Esophagus muscularis mucosa (tissue), 4 donors: ENCODE measurements at places on chromosomes 4 and X. TPM values are rescaled to one million over a fixed set of nuclear protein-coding genes. Genes with fewer than 3 reads are reported as not detected.

- no peak overlapping the region for H3K4me3 ChIP-seq
- no peaks in the 10 kb centered on the region for H3K4me1 ChIP-seq
- no peaks in the 10 kb centered on the region for H3K36me3 ChIP-seq
- no peak for DNase-seq
- H3K27me3 ChIP-seq = no peaks in the 10 kb centered on the region
Measured at GRCh38 chr4:129926936-129927335, 831.0 kb downstream of the C4orf33 start.

DNA sequence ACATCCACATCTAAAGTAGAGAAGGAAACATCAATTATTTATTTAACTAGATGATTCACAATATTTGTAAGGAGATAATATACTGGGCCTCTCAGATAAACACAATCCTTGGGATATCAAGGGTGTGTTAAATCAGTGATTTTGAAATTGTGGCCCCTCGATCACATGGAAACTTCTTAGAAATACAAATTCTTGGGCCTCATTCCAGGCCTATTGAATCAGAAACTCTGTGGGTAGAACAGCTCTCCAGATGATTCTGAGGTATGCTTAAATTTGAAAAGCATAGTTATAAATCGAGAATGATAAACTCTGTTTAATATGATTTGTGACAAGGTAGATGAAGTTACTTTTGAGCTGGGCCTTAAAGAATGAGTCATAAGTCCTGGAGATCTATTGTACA is 64.3 kb upstream of the GPR174 start:
- no peaks in the 10 kb centered on the region for H3K36me3 ChIP-seq
- H3K27ac ChIP-seq = no peak overlapping the region
- H3K4me1 ChIP-seq = no peaks in the 10 kb centered on the region
- no peak for DNase-seq

DNA sequence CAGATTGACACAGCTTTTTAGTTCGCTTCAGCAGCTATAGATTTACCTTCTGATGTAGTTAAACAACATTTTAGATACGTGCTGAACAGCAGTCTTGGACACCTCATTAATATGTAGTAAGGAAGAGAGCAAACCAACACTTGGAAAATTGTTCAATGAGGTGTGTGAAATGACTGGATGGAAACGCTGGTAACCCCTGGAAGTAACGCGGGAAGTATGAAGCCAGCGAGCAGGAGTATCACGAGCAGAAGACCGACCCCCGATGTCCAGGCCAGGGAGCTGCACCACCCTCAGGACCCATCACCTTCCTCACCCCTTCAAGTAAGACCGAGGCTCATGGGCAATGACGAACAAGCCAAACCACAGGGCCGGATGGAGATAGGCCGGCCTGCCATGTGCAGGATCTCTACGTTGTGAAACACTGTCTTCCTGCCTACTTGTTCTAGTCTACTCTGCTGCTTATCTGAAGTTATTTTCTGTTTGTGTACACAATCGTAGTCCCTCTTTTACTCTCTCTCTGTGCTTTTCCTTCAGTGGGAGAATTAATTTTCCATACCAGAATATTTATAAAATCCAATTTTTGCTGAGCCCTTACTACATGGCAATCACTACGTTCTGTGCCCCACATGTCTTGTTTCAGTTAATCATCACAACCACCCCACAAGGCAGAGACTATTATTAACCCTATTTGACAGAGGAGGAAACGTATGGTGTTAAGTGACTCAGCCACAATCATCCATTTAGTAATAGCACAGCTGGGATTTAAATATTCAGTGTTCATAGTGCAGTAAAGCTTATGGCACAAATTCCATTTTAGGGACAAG is 221.7 kb downstream of the APBB2 start:
- H3K36me3 ChIP-seq = no peaks in the 10 kb centered on the region
- no peaks in the 10 kb centered on the region for H3K4me1 ChIP-seq
- no peak overlapping the region for H3K4me3 ChIP-seq
- no peak for DNase-seq
- H3K27me3 ChIP-seq = no peaks in the 10 kb centered on the region

DNA sequence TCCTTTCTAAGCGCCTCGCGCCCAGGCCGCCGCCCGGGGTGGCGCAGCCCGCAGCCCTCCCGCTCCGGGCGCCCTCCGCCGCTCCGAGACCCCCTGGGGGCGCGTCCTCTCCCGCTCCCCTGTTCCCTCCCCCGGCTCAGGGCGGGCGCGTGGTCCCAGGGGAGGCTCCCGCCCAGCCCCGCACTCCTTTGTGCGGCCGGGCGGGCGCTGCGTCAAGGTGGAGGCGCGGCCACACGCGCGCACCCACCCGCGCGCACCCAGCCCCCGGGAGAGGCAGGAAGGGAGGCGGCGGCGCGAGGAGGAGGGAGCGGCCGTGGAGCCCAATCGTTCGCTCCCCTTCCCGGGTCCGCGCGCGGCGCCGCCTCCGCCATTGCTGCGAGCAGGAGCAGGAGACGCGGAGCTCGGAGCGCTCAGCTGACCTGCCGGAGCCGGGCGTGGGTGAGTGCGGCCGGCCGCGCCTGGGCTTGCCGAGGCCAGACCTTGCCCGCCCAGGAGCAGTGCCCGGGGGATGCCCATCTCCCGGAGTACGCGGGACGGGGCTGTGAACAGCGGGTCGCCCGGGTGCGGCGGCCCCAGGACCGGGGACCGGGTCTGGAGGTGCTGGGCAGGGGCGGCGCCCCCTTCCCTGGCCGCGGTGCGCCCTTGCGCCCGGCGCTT is at the start of gene NSG1:
NSG1 (plus strand) TSS at position 367 of the 657 bp plus-strand sequence. CDS start 528 bp downstream, outside the sequence.
- H3K4me1 ChIP-seq = peaks cover 33% of the 10 kb centered on the region
- H3K36me3 ChIP-seq = no peaks in the 10 kb centered on the region
- H3K4me3 ChIP-seq = peak within 1 kb of the TSS; percentile 46
- H3K27me3 ChIP-seq = peaks cover 30% of the 10 kb centered on the region

DNA sequence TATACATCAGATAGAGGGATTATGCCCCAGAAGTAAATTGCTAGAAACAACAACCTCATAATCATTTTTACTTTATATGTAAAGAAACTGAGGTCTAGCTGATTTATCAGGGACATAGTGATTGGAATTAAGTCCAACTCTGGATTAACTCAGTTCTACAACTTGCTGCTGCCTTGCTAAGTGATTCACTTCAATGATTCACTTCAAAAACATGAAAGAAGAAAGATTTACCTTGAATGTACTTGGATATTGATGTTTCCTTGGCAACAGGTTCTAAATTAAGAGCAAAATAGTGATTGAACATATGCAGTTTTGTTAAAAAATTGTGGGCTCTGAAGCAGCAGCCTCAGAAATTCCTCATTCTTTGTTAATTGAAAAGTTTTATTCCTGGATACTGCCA is 99.8 kb upstream of the H2AZ1 start:
- H3K4me3 ChIP-seq = no peak overlapping the region
- H3K36me3 ChIP-seq = no peaks in the 10 kb centered on the region
- no peaks in the 10 kb centered on the region for H3K27me3 ChIP-seq
- no peak overlapping the region for H3K27ac ChIP-seq
- no peaks in the 10 kb centered on the region for H3K4me1 ChIP-seq

GRCh38 chr4:95142932-95143331 is 385.2 kb downstream of the BMPR1B start:
- H3K27me3 ChIP-seq = no peaks in the 10 kb centered on the region
- H3K36me3 ChIP-seq = no peaks in the 10 kb centered on the region
- no peak for DNase-seq
- H3K27ac ChIP-seq = no peak overlapping the region
- no peak overlapping the region for H3K4me3 ChIP-seq

DNA sequence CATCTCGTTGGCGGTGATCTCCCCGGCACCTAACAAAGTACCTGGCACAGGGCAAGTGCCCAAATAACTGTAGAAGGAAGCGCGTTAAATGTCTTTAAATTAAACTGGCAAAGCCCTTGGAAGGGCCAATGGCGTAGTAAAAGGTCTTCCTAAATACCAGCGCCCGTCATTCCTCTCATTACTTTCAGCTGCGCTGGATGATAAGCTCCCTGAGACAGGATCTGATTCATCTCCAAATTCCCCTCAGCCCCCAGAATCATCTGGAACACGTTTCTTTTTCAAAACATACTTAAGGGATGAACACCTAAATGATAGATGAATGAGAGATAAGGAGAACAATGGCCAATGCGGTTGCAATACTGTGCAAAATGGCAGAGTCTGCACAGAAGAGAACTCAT is 95.1 kb downstream of the AFAP1 start:
- H3K4me3 ChIP-seq = no peak overlapping the region
- no peaks in the 10 kb centered on the region for H3K27me3 ChIP-seq

- peak; percentile 78 for DNase-seq
- no peak overlapping the region for H3K27ac ChIP-seq
- H3K4me3 ChIP-seq = no peak overlapping the region
Measured at GRCh38 chr4:38406243-38406642, 257.8 kb upstream of the KLF3 start.

DNA sequence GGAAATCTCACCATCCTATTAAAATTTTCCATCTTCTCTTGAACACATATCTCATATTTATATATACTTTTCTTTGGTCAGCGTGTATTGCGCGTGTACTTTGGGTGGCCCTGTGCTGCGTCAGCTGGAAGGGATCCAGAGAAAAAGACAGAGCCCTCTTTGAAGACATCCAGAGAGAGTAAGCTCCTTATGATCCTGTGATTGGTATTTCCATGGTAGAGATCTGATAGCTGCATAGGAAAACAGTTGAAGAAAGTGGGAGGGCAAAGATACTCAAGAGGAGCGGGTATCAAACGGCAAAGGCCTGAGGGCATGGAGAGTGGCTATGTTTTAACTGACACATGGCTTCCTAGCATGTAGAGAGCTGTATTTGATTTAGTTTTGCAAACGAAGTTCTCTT is 4.4 kb upstream of the HPGD start:
- no peak for DNase-seq
- no peaks in the 10 kb centered on the region for H3K27me3 ChIP-seq
- no peak overlapping the region for H3K27ac ChIP-seq
- no peaks in the 10 kb centered on the region for H3K36me3 ChIP-seq
- H3K4me3 ChIP-seq = no peak overlapping the region
- no peaks in the 10 kb centered on the region for H3K4me1 ChIP-seq

- no peaks in the 10 kb centered on the region for H3K4me1 ChIP-seq
- H3K27ac ChIP-seq = no peak overlapping the region
- no peaks in the 10 kb centered on the region for H3K36me3 ChIP-seq
- H3K27me3 ChIP-seq = no peaks in the 10 kb centered on the region
- DNase-seq = no peak
- no peak overlapping the region for H3K4me3 ChIP-seq
Measured at GRCh38 chr4:37586194-37586593, 100.0 kb downstream of the RELL1 start.

- peaks cover 5% of the 10 kb centered on the region for H3K4me1 ChIP-seq
- no peaks in the 10 kb centered on the region for H3K36me3 ChIP-seq
- H3K4me3 ChIP-seq = no peak overlapping the region
- no peak overlapping the region for H3K27ac ChIP-seq
- no peaks in the 10 kb centered on the region for H3K27me3 ChIP-seq
Measured at GRCh38 chr4:128978985-128979384, 114.4 kb downstream of the SCLT1 start.

DNA sequence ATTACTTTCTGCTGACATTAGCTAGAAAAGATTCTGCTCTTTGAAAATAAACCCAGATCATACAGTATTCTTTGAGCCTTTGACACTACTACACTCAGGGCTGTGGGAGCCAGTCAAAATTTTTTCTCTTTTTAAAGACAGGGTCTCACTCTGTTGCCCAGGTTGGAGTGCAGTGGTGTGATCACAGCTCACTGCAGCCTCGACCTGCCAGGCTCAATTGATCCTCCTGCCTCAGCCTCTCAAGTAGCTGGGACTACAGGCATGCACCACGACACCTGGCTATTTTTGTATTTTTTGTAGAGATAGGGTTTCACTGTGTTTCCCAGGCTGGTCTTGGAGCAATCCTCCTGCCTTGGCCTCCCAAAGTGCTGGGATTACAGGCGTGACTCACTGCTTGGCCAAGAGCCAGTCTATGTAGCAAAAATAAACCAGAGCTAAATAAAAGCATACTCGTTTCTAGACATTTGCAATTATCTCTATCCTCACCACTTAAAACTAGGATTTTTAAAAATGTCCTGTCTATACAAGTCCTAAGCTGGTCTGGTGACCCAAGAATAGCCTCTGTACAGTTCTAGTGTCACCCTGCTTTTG is 43.2 kb downstream of the AKAP4 start:
- H3K27me3 ChIP-seq = no peaks in the 10 kb centered on the region
- H3K4me1 ChIP-seq = no peaks in the 10 kb centered on the region
- H3K27ac ChIP-seq = no peak overlapping the region

GRCh38 chrX:118702741-118703140 is 24.7 kb upstream of the IL13RA1 start:
- no peaks in the 10 kb centered on the region for H3K27me3 ChIP-seq
- no peak overlapping the region for H3K4me3 ChIP-seq
- peaks cover 6% of the 10 kb centered on the region for H3K4me1 ChIP-seq
- no peak for DNase-seq
- H3K27ac ChIP-seq = no peak overlapping the region

DNA sequence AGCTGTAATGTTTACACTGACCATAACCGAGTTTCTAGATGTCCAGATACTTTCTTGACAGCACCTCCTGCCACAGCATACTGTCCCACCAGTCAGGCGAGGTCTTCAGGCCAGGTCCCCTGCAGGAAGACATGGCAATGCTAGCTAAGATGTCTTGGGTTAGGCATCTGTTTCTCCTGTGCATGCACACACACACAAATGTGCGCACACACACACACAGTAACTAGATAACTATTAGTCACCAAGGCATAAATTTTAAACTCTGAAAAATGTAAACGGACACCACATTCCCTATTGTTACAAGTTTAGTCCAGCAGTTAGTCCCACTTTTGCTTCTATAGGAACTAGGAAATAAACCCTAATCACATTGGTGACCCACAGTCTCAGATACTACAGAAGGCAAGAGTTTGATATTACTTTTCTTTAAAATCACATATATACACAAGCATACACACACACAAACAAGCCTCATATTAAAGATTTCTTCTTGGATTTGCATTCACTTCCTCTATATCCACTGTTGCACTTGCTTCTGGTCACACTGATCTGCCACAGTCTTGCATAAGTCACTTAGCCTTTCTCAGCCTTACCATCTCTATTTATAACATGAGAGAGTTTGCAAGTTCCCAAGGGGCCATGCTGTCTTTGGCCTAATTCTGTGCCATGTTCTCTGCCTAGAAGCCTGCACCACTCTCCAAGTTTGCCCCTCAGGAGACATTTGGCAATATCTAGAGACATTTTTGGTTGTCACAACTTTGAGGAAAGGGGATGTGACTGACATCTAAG is 32.2 kb downstream of the IL21 start:
- DNase-seq = no peak
- no peak overlapping the region for H3K27ac ChIP-seq
- no peaks in the 10 kb centered on the region for H3K36me3 ChIP-seq

DNA sequence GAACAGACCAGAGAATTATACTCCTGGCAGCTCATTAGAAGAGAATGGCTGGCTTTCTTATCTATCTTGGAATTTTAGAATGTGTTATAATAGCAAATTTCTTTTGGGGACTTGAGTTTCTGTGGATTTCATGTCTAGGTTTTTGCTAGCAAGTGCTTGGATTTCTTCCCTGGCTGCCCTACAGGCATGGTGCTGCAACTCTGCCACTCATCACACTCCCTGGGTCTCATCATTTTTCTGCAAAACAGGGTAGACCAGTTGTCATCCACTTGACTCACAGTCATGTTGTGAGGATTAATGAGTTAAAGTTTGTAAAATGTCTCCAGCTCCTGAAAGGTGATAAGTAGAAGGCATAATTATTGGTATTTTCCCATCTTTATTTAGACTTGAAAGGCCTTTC is 60.7 kb upstream of the LCORL start:
- no peaks in the 10 kb centered on the region for H3K4me1 ChIP-seq
- H3K4me3 ChIP-seq = no peak overlapping the region
- H3K36me3 ChIP-seq = no peaks in the 10 kb centered on the region
- no peaks in the 10 kb centered on the region for H3K27me3 ChIP-seq

The TNMD gene
- not detected for total RNA-seq

The GAK gene
- total RNA-seq = 73.9 TPM

The GAGE13 gene
- not detected for total RNA-seq

The TXK gene
- total RNA-seq = 1.2 TPM

The SLITRK2 gene
- total RNA-seq = 0.83 TPM

The CXCR3 gene
- total RNA-seq = 0.17 TPM

The FAM133A gene
- total RNA-seq = not detected
